Astrocyte of the hippocampus (primary cell): ENCODE measurements at places on chromosomes 4 and X.
A peak's percentile ranks its signal among the peaks of the same experiment; 100 is the strongest.

GRCh38 chr4:26619784-26620183 lies 35.9 kb downstream of the TBC1D19 start:
- no peak for DNase-seq

GRCh38 chr4:121256887-121257466 lies 92.9 kb upstream of the TNIP3 start:
- DNase-seq: no peak

DNA sequence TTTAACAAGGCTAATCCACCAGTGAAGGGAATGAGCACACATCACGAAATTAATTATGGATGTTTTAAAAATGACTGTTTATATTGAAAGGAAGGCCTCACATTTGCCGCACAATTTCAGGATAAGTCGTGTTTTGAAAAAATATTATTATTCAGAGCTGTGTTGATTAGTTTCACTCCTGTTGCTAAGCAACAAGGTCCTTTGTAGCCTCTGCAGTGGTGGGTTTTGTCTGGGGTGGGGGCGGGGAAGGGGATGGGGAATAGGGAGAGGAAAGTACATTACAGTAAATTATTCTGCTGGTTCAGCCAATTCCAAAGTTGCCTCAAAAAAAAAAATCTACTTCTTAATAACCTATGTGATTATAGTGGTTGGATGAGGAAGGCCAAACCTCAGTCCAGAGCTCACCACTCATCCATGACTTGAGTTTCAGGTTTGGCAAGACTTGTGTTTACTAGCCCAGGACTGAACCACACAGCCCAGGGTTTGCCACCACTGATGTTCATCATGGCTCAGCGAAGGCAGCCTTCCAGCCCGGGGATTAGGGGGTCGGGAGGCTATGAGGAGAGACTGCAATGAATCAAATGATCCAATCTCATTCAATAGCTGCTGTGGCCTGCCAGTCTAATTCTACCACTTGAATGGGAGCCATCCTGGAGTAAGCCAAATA lies 162.5 kb upstream of the ATP6AP2 start:
- peak; percentile 81 for DNase-seq

DNA sequence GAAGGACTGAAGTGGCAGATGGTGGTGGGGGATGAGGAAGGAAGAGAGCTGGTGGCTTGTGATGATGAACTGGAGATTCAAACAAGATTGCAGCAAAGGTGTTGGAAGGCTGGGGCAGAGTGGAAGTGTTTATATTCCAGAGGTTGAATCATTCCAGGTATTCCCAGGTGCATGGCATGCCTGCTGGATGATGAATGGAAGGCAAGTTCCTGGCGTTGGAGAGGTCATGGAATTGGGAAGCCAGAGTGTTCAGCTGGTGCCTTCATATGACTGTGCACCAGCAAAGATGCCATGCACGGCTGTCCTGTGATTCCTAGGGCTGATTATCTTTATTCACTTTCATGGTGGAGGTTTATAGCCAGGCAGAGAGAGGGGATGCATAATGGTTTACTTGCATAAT lies 135.8 kb upstream of the PUDP start:
- DNase-seq: no peak

GRCh38 chrX:93259029-93259428 lies 414.3 kb downstream of the NAP1L3 start:
- no peak for DNase-seq

GRCh38 chr4:53529025-53529424 lies 62.3 kb downstream of the LNX1 start:
- no peak for DNase-seq

GRCh38 chr4:139042981-139043460 lies 27.4 kb downstream of the NOCT start:
- DNase-seq: no peak

- DNase-seq: no peak
These were observed 63.4 kb downstream of the GAB1 start for GRCh38 chr4:143400082-143400481.

DNA sequence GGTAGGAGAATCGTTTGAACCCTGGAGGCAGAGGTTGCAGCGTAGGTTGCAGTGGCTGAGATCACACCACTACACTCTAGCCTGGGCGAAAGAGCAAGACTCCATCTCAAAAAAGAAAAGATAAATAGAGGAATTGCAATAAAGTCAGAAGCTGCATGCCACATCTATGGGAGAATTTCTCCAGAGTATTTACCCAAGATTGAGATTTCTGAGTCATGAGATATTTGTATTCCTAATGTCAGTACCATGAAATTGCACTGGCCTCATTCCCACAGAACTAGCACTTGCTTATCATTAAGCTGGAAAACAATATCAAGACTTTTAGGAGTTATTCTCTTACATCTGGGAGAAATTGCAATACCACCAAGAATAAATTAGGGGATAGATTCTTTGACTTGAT lies 37.4 kb downstream of the ASIC5 start:
- peak; percentile 54 for DNase-seq

DNA sequence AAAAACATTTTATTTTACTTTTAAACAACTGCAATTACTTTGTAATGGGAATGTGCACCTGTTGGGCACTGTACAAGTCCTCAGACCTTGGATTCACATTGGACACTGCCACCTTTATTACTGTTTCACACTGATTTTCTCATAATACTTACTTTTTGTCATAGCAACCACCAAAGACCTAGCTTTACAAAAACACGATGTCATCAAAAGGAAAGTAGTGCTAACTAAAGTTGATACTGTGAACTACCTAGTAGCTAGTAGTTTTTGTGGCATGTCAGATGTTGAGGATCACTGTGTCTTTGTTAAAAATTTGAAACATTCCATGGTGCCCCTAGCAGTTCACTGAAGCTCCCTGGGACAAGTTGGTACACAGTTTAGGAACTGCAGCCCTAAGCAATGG lies 62.9 kb upstream of the HOPX start:
- DNase-seq: no peak

DNA sequence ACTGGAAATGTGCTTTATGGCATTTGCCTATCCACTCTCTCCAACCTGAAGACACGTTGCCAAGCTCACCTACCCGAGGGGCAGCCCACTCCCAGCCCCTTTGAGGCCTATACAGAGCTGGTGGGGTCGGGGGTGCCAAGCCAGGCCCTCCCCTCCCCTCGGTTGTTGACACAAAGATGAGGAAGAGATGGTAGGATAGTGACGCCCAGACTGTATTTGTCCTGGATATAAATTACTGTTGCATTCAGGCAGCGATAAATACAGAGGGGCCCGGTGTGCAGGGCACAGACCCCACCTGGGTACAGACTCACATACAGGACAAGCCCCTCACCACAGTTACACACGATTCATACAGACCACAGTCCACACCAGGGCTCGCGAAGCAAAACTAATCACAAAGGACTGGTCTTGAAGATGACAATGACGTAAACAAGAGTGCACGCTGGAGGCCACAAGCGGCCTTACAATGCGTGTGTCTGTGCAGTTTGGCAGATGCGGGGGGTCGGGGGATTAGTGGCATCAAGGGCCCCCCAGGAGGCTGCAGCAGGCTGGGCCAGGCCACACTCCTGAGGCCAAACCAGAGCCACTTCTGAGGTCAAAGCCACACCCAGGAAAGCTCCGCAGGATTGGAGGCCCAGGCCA lies 14.6 kb downstream of the DGKQ start:
- DNase-seq: no peak

- DNase-seq: peak; percentile 21
These were observed 260.5 kb downstream of the TMA16 start for GRCh38 chr4:163755013-163755412.

DNA sequence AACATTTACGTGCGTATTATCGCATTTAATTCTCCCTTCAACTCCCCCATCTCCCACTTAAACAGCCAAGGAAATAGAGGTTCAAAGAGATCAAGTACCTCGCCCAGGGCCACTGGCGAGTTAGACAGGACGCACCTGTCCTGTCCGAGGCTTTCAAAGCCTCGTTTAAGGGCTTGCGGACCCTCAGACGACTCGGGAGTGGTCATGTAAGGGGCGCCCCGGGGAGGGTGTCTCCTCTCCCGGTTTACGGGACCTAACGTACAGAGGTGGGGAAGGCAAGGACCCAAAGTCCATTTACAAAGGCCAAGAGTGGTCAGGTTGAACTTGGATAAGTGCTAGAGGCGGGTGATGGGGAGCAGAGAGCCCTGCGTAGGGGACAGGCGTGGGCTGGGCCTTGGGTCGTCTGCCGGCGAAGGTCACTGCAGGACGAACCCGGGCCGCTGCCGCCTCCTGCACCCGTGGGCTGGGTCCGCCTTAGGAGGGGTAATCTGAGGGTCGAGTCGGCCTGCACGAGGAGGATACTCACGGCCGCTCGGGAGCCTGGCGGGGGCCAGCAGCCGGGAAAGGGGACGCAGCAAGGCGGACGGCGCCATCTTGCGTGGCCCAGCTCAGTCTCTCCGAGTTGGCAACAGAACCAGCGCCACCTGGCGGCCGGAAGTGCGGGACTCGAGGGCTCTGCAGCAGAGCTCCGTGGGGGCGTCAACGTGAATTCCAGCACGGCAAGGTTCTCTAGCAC lies 5.9 kb upstream of the NAA15 start:
- DNase-seq: peak; percentile 98
